ENCODE measurements at places on chromosomes 4 and X. TPM values are rescaled to one million over a fixed set of nuclear protein-coding genes. Genes with fewer than 3 reads are reported as not detected.
A peak's percentile ranks its signal among the peaks of the same experiment; 100 is the strongest.

CLGN gene
- total RNA-seq, result not detected

CYLC1 gene
- total RNA-seq, result not detected

OPHN1 gene
- 1.4 TPM for total RNA-seq

L1CAM gene
- 3.9 TPM for total RNA-seq

MAGEA8 gene
- not detected for total RNA-seq

DNA sequence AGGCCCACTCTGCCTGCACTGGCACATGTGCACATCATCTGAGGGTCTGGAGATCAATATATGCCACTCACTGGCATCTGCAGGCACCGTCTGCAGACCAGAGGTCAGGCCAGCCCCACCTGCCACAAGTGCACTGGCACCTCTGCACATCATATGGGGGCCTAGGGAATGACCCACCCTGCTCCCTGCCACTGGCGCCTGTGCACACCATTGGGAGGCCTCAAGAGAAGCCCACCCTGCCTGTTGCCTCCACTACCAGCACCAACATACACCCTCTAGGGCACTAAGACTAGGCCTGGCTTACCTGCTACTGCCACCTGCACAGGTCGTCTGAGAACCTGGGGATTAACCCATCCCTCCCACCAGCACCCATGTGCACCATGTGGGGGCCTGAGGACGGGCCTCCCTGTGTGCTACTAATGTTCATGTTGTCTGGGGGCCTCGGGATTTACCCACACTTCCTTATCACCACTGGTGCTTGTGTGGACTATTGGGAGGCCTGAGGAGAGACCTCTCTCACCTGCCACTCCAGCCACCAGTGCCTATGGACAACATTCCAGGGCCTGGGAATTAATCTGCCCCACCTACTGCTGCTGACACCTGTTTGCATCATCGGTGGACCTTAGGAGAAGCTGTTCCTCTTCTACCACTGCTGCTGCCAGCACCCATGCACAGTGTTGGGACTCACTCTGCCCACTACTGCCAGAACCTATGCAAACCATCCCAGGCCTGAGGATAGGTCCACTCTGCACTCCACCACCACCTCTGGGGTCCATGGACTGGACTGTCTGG, 113.7 kb downstream of the REELD1 start:
- no peak for DNase-seq

- DNase-seq, result no peak
Measured at GRCh38 chr4:114694770-114695169, 96.2 kb downstream of the UGT8 start.

- no peak for DNase-seq
Measured at GRCh38 chrX:112341598-112341997, 259.0 kb upstream of the TRPC5 start.

DNA sequence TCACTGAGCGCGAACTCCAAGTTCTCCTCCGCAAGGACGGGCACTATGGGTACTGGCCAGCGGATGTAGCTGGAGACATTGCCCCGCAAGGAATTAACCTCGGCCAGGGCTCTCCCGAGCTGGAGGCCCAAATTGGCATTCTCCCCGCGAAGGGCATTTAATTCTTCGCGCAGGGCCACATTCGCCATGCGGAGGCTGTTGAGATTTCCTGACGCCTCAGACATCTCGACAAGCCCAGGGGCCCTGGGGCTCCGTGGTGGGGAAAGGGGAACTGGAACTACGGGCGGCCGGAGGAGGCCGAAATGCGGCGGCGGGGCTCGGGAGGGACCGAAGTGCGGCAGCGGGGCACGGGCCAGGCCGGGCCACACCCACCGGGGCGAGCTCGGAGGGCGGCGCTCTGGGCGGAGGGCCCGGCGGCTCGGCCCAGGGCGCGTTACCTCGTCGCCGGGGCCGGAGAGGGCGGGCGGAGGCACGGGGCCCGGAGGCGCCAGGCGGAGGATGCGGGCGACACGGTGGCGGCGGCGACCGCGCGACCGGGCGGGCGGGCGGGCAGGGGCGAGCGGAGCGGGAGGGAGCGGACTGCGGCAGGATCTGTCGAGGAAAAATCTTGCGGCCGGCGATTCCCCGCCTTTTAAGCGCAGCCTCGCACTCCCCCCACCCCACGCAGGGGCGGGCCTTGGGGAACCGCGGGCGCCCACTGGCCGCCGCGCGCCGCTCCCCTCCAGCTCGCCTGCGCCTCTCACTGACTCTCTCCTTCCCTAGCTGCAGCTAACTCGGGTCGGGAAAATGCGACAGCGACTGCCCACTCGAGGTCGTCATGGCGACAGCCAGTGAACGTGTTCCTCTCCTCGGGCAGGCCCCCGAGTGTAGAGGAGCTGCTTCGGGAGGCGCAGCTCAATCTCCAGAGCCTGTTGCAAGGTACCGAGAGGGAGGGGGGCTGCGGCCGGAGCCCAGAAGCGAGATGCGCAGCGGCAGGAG, at the start of gene RTL5:
Gene RTL5, minus strand, starts transcription at position 599 of the 978 bp plus-strand sequence.
- peak; percentile 54 for DNase-seq
